Fibroblast of upper back skin (primary cell): ENCODE measurements at places on chromosomes 11 and 22.
A peak's percentile ranks its signal among the peaks of the same experiment; 100 is the strongest.

DNA sequence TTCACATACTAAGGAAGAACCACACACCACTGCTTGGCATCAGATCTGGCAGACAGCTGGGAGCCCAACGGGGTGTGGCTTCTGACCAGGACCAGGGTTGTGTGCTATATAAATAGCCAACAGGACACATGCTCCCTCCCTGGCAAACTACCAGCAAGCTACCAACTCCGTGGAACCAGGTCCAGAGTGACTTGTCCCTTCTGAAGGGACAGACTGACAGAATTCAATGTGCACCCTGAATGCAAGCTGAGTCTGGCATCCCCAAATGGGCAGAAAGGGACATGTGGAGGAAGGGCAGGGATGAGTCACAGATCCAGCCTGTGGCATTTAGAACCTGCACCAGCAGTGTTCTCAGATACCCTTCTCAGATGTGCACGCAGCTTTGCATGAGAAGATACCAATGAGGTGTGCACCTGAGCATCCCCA is 92.9 kb downstream of the MICAL3 start:
- DNase-seq, result no peak

DNA sequence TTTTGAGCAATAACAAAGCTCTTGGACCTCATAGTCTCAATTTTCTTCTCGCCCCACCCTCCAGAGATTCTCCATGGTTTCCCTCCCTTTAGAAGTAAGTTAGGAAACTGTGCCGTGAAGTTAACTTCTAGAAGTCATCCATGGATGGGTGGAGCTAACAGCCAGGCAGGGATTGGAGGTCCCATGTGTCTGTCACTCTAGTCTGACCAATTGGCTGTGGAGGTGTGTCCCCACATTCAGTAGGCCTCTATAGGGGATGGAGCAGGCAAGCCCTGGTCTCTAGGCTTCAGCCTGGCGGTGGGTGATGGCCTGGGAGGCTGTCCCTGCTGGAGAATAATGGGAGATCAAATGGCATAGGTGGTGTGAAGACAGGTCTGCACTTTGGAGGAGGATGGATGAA is 50.7 kb downstream of the TP53I11 start:
- DNase-seq, result peak; percentile 57

DNA sequence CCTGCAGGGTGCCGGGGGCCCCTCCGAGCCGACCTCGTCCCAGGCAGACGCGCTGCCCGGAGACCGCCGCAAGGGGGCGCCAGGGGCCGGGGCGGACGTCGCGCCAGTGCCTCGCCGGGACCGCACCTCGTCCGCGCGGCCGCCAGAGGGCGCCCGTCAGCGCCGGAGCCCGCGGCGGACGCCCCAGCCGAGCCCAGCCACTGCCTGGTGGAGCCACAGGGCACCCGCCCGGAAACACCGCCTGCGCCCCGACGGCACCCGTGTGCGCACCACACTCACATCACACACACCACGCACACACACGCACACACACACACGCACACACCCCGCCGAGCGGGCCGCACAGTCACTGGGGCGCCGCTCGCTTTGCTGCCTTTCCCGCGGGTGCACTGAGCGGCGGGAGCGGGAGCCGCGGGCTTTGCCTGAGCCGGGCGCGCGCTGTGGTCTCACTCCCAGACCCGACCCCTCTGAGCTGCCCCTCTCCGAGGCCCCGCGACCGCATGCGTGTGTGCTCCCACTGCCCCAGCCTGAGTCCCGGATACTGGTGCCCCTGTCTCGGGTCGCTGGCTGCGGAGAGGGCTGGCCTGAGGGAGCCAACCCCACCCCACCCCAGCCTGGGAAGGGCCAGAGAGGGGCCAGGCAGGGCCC is 449.3 kb downstream of the OPCML start:
- peak; percentile 55 for DNase-seq

- peak; percentile 38 for DNase-seq
Observed at GRCh38 chr11:119729951-119730613, 1.1 kb upstream of the NECTIN1 start.

GRCh38 chr11:16402654-16403447 is 46.5 kb upstream of the SOX6 start:
- no peak for DNase-seq

- no peak for DNase-seq
Observed at GRCh38 chr22:27518531-27519340, 282.8 kb downstream of the MN1 start.
